ENCODE measurements at places on chromosomes 7 and 10.

DNA sequence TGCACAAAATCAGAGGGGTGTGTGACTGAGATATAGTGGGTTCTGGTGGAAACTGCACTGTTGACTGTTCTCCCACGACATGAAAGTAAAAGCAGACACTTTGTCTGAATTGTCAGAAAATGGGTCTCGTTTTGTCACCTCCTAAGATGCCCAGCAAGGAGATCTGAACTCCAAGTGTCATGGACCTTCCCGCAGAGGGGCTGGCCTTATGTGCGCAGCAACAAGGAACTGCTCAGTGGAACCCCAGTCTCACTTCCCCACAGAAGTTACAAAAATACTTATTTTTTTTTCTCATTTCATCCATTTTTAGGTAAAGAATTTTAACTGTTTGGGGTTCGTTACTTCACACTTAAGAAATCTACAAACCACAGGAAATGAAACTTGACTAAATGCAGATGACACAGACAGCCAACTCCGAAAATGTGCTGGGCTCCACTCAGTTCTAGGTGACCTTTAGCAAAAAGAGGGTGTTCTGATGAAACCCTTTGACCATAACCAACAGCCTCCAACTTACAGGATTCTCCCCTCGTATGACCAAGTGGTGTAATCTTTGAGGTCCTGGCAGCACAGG, 115.0 kb downstream of the FAM107B start:
- no peak for DNase-seq

DNA sequence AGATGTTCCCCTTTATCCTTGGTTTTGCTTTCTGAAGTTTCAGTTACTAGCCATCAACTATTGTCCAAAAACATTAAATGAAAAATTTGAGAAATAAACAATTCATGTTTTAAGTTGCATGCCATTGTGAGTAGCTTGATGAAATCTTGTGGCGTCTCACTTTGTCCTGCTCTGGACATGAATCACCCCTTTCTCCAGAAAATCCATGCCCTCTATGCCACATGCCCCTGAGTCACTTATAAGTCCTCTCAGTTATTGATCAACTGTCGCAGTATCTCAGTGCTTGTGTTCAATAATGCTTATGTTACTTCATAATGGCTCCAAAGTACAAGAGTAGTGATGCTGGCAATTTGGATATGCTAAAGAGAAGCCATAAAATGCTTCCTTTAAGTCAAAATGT, 208.0 kb upstream of the FERD3L start:
- no peak for DNase-seq

DNA sequence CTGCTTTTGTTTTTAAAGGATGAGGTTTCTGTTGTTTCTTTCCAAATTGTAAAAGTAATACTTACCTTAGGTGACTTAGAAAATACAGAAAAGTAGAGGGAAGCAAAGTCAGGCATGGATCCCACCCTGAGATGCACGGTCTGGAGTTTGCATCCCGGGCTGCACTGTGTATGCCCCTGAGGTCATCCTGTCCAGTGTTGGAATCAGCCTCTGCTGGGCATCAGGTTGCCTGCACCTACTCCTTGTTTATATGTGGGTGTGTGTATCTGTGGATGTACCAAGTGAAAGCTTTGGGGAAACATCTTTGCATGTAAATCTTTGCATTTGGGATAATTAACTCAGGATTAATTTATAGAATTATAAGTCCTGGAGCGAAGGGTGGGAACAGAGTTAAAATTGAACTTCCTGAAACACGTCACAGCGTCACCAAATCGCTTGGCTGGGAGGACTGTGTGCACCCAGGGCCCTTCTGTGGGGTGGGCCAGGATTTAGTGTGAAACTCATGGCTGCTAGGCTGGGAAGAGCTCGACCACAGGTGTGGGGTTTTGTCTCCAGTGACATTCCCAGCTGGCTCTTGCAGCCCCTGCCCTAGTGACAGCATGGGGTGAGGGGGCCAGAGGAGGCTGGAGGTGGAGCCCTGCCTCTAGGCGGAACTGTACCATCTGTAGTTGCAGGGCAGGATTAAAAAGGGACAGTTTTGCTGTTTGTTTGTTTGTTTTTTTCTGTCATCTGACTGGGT, 27.9 kb downstream of the GTF2IRD1 start:
- DNase-seq = no peak

- DNase-seq = no peak
These were observed 46.4 kb downstream of the SGCE start for GRCh38 chr7:94609561-94609960.

- DNase-seq = no peak
These were observed 63.8 kb downstream of the CCSER2 start for GRCh38 chr10:84392181-84392580.

GRCh38 chr7:41047789-41048191, 655.1 kb downstream of the INHBA start:
- DNase-seq = no peak

- DNase-seq = no peak
These were observed 118.9 kb downstream of the ZEB1 start for GRCh38 chr10:31437959-31438358.

GRCh38 chr10:131354380-131354779, 42.9 kb upstream of the TCERG1L start:
- DNase-seq = no peak

DNA sequence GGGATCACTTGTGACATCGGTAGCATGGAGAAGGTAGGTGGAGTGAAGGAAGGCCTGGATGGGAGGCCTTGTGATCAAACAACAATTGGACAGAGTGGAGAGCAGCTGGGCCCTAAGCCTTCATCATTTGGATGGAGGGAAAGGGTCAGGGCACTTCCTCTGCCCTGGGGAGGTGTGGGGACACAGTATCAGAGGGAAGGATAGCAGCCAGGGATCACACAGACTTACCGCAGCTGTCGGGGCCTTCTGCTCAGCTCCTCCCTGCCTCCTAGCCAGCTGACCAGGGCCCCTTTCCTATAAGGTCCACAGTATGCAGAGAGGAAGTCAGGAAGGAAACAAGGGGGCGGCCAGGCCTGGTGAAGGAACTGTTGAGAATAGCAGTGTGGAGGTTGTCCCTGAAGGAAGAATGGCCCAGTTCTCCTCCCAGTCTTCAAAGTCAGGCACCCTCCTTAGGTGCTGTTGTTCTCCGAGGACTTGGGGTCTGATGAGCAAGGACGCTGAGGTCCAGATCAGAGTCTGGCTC, 62.1 kb downstream of the ABCC2 start:
- no peak for DNase-seq

DNA sequence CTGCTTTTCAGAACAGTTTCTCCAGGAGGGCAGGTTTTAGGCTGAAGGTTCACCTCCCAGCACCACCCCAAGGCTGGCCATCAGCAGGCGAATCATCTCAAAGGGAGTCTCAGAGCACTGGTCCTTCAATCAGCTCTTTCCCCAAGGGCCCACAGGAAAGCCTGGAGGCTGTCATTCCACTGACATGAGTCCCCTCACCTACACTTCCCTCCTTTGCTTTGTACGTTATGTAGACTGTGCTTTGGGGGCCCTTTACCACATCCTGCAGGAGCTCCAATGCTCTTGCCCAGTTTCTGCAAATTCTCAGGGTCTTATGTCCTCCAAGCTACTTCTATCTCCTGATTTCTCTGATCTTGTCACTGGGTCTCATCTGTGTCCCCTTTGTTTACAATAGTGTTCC, 15.4 kb downstream of the WDFY4 start:
- DNase-seq = no peak

GRCh38 chr10:15603446-15604011, 116.2 kb downstream of the ITGA8 start:
- no peak for DNase-seq

GRCh38 chr7:4113976-4114375, 568.1 kb upstream of the FOXK1 start:
- no peak for DNase-seq

DNA sequence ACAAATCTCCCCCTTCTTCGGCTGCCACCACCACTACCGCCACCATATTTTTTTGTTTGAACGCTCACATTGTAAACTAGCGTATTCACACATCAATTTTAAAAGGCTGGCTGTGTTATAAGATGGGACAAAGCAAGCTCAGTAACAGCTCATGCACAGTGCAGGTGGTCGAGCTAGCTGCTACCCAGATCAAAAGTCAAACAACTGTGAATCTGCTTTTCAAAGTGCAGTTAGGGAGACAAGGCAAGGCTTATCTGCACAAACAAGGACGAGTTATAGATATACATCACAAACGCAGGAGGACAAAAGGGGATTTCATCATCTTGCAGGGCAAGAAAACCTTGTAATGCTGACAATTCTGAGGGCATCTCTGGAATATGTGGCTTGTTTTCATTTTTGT, 231.6 kb downstream of the VTI1A start:
- no peak for DNase-seq

GRCh38 chr7:6706666-6707407, at the start of gene ZNF12:
TSS of gene ZNF12 (minus strand) at chr7:6706947. CDS start at chr7:6705173, 1,774 bp downstream.
- DNase-seq = peak; percentile 90

DNA sequence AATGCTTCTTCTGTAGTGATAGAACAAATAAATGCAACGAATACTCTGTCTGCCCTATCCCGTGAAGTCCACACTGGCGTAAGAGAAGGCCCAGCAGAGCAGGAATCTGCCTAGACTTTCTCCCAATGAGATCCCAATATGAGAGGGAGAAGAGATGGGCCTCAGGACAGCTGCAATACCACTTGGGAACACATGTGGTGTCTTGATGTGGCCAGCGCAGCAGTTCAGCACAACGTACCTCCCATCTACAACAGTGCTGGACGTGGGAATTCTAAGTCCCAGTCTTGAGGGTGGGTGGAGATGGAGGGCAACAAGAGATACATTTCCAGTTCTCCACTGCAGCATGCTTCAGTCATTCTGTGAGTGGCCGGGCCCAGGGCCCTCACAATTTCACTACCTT, 45.8 kb downstream of the FIGNL1 start:
- no peak for DNase-seq

- no peak for DNase-seq
These were observed 71.1 kb upstream of the KAT6B start for GRCh38 chr10:74755273-74755672.

GRCh38 chr10:97087296-97087695, 98.5 kb downstream of the SLIT1 start:
- no peak for DNase-seq

GRCh38 chr10:133336577-133337369, at the start of gene CALY:
TSS of gene CALY (minus strand) at chr10:133336896. CDS start at chr10:133328989, 7,907 bp downstream.
- no peak for DNase-seq

DNA sequence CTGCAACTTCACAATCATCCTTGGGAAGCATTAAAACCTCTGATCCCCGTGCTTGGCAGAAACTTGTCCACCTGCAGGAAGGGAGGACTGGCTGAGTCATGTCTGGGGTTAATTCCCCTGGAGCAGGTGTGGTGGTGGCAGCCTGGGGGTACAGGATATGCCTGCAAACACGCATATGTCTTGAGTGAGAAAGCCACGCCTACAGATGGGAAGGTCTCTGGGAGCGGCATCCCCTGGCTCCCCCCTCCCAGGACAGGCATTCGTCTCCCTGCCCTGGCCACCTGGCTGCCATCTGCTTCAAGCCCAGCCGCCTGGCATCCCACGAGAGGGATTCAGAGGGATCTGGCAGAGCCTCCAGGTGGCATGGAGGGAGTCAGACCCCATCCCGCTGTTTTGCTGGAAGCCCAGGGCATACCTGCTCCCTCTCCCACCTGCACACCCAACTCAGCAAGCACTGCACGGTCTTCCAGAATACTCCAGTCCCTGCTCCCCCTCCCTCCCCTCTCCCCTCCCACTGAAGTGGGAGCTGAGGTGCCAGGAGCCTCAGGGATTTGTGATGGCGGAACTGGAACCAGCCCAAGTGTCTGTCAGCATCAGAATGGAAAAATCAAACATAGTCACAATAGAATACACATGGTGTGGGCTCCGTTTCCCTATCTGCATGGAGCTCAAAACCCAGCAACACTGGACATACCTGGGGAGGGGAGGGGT, 61.0 kb downstream of the CAMK2B start:
- DNase-seq = no peak

DNA sequence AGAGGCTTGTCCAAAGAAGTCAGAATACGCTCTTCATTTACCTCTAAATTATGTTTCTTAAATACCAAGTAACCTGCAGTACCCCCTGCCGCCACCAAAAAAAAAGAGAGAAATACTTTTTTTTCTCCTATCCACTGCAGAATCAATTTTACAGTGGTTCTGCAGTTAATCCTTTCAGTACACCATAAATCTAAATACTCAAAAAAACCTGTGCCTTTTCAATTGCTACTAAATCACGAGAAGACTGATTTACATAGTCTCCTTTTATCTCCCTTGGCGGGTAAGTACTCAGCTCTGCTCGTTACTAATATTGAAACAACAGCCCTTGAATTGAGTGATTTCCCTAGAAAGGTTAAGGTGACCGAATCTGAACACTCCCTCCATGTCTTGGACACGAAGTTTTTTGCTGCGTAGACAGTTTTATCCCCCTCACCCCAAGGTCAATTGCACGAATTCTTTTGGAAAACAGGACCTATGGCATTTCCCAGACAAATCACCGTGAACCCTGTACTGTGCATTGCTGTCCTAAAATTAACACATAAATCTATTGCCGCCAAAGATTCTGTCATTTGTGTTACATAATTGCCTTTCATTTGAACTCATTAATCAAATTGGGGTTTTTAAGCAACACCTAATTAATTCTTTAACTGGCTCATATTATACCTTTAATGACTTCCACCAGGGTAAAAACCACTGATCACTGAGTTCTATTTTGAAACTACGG, 512 bp upstream of the VIM start:
- no peak for DNase-seq

GRCh38 chr7:50589364-50589763, 24.2 kb upstream of the DDC start:
- DNase-seq = no peak

- DNase-seq = no peak
These were observed 94.5 kb downstream of the MMRN2 start for GRCh38 chr10:86862786-86863483.

- no peak for DNase-seq
These were observed 945.9 kb downstream of the GRID1 start for GRCh38 chr10:85420501-85421191.

DNA sequence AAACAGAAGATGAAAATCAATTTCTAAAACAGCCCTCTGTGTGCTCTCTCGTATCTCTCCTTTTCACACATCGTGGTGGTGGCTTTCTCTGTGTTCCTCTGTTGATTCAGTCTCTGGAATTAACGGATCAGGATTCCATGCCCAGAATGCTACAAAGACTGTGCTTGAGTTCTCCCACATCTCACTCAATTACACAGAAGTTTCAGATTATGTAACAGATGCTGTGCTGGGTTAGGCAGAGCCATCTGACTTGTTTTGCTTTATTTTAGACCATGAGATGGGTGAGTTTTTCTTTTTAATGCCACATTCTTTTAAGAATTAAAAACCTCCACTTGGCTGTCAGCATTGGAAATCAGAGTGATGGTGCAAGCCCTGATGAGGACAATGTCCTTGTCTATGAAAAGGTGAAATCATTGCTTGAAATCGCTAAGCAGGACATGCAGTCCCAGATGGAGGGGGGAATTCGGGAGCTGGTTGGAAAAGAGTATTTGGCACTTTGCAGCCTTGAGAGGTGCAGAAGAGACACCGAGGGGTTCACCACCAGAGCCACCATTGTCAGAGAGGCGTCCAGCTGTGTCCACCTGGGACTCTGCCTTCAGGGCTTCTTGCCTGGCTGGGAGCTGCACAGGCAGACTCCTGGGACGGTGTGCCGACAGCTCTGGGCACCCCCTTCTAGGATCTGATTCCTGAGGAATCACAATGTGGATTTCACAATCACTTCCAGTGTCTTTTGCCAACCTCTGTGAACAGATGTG, 80.4 kb downstream of the EGFR start:
- no peak for DNase-seq

GRCh38 chr10:23096802-23097549, 1.6 kb downstream of the MSRB2 start:
- no peak for DNase-seq

- no peak for DNase-seq
These were observed 26.2 kb upstream of the FRMD4A start for GRCh38 chr10:14356921-14357320.

GRCh38 chr10:70759781-70760180, 25.4 kb downstream of the TBATA start:
- DNase-seq = no peak

- DNase-seq = no peak
These were observed 634.2 kb upstream of the COBL start for GRCh38 chr7:51950813-51951212.

Measured in thoracic aorta (tissue), 2 donors.